ENCODE measurements at places on chromosomes 7 and 10.

- DNase-seq, result no peak
These were observed 592.6 kb downstream of the REEP3 start for GRCh38 chr10:64113792-64114191.

DNA sequence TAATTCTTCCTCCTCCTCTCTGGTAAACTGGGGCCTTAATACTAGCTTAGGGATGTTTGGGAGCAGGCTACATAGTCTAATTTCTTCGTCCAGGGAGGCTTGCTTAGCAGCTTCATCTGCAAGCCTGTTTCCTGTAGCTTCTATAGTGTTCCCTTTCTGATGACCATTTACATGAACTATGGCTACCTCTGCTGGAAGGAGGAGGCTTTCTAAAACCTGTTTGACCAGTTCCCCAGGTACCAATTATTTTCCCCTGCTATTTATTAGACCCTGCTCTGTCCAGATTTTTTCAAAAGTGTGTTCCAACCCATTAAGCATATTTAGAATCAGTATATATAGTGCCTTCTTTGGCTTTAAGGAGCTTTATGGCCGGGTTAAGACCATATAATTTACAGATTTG is 38.8 kb upstream of the DNAH11 start:
- peak; percentile 7 for DNase-seq

- DNase-seq, result no peak
These were observed 55.2 kb upstream of the FAM133B start for GRCh38 chr7:92645114-92646061.

DNA sequence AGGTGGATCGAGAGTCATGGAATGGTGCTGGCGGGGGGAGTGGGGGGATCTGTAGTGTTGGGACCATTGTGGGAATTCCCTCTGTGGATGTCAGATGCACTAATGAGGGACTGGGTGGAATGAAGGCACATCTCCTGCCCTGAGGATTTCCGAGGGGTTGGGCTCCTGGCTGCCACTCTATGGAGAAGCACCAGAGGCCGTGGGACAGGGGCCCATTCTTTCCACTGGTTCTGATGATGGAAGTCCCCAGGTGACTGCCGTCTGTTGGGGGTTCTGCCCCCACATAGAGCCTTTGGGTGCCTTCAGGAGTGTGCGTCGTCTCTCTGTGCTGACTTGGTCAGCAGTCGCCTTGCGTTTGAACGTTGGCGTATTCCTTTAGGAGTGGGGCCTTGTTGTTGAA is 202.9 kb downstream of the GLRX3 start:
- no peak for DNase-seq
